ENCODE measurements at places on chromosomes 7 and 10. TPM values are rescaled to one million over a fixed set of nuclear protein-coding genes. Genes with fewer than 3 reads are reported as not detected.

- H3K27me3 ChIP-seq, result no peaks in the 10 kb centered on the region
- H3K27ac ChIP-seq, result no peak overlapping the region
- H3K36me3 ChIP-seq, result no peaks in the 10 kb centered on the region
- peaks cover 11% of the 10 kb centered on the region for H3K4me1 ChIP-seq
Measured at GRCh38 chr10:46239993-46240683, 46.7 kb upstream of the ANTXRL start.

Gene EPO
- not detected for polyA plus RNA-seq

DNA sequence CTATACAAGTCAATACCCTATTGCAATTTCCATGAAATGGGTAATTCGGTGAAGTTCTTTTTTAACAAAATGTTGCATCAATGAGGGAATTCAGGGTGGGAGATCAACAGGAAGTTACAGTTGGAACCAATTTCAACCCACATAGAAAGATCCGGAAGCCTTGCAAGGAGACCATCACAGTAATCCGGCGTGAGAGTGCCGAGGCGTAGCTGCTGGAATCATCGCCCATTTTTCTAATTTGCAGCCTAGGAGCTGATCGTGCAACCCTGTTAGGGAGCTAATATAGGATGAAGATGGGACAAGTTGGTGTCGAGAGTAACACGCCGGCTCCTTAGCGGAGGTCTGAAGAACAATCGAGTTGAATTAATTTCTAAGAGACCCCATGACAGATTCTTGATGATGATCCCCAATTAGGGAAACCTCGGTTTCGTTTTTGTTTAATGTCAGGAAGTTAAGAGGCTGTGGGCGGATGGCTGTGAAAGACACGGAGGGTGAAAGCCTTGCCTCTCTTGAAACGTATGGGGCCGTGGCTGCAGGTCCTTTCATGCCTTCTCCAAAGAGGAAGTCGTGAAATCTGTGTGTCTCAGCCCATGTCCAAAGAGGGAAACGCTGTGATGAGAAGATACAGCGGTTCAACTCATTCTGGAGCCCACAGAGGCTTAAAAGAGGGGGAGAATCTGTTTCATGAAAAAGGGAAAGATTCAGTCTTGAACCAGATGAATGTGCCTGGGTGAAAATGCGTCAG is 51.2 kb upstream of the CARD11 start:
- H3K27ac ChIP-seq, result no peak overlapping the region
- DNase-seq, result no peak
- no peak overlapping the region for H3K4me3 ChIP-seq
- H3K27me3 ChIP-seq, result no peaks in the 10 kb centered on the region
- no peaks in the 10 kb centered on the region for H3K36me3 ChIP-seq

GRCh38 chr10:12279281-12279680 is 70.1 kb upstream of the CAMK1D start:
- no peak overlapping the region for H3K27ac ChIP-seq
- H3K4me1 ChIP-seq, result no peaks in the 10 kb centered on the region

- H3K4me3 ChIP-seq, result no peak overlapping the region
- H3K27me3 ChIP-seq, result no peaks in the 10 kb centered on the region
- no peak for DNase-seq
- no peak overlapping the region for H3K27ac ChIP-seq
Measured at GRCh38 chr10:96275685-96276418, 4.5 kb upstream of the BLNK start.

DNA sequence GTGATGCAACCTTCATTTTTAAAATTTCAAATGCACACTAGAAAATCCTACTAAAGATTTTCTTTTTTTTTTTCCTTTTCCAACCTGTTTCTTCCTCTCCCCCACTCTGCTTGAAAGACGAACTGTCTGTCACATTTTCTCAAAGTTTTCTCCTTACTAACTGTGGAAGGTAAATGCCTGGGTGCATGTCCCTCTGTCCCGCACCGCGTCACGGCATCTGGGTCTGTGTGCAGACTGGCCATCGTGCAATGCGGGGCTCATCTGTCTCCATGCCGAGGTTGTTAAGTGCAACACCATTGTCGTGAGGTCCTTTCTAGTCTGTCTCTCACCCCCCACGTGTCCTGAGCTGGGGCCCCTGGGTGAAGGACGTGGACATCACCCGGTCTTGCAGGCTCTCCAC is 28.4 kb downstream of the PFKFB3 start:
- H3K36me3 ChIP-seq, result peaks cover 84% of the 10 kb centered on the region
- no peak overlapping the region for H3K27ac ChIP-seq
- H3K4me1 ChIP-seq, result no peaks in the 10 kb centered on the region

DNA sequence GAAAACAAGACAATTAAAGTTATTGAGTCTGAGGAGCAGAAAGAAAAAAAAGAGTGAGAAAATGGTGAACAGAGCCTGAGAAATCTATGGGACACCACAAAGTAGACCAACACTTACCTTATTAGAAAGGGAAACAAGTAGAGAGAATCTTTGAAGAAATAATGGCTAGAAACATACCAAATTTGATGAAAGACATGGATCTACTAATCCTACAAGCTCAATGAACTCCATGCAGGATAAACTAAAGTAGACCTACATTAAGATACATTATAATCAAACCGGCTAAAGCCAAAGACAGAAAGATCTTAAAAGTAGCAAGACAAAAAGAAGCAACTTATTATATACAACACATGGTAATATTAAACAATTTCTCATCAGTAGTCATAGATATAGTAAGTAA is 782.3 kb upstream of the GHITM start:
- no peak overlapping the region for H3K4me3 ChIP-seq
- no peak for DNase-seq
- no peaks in the 10 kb centered on the region for H3K4me1 ChIP-seq
- H3K27ac ChIP-seq, result no peak overlapping the region
- H3K27me3 ChIP-seq, result no peaks in the 10 kb centered on the region

DNA sequence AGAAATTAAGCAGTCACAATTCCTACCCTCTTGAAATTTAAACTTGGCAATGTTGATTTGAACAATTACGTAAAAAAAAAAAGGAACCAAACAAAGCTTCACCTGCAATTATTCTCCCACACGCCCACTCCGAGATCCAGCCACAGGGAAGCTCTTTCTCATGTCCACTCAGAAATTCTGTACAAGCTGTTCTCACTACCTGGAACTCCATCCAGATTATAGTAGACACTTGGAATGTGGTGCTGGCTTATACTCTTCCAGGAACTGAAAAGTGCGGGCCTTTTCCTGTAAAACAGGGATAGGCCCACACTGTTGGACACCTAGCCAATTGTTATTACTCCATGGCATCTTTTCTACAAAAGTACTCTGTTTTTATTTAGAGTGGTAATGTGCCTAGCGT is 20.3 kb upstream of the TOMM7 start:
- H3K4me3 ChIP-seq, result no peak overlapping the region
- no peaks in the 10 kb centered on the region for H3K36me3 ChIP-seq
- H3K4me1 ChIP-seq, result peaks cover 4% of the 10 kb centered on the region
- no peak for DNase-seq
- H3K27me3 ChIP-seq, result no peaks in the 10 kb centered on the region

Gene TAS2R3
- not detected for polyA plus RNA-seq

GRCh38 chr7:112182749-112183148 is 23.4 kb downstream of the DOCK4 start:
- H3K27ac ChIP-seq, result no peak overlapping the region
- no peak for DNase-seq
- peaks cover 2% of the 10 kb centered on the region for H3K4me1 ChIP-seq
- no peak overlapping the region for H3K4me3 ChIP-seq
- H3K36me3 ChIP-seq, result no peaks in the 10 kb centered on the region

- H3K27ac ChIP-seq, result no peak overlapping the region
- peaks cover 31% of the 10 kb centered on the region for H3K27me3 ChIP-seq
- H3K4me3 ChIP-seq, result no peak overlapping the region
- H3K4me1 ChIP-seq, result peaks cover 4% of the 10 kb centered on the region
Measured at GRCh38 chr10:6070660-6071059, 8.5 kb upstream of the IL2RA start.

DNA sequence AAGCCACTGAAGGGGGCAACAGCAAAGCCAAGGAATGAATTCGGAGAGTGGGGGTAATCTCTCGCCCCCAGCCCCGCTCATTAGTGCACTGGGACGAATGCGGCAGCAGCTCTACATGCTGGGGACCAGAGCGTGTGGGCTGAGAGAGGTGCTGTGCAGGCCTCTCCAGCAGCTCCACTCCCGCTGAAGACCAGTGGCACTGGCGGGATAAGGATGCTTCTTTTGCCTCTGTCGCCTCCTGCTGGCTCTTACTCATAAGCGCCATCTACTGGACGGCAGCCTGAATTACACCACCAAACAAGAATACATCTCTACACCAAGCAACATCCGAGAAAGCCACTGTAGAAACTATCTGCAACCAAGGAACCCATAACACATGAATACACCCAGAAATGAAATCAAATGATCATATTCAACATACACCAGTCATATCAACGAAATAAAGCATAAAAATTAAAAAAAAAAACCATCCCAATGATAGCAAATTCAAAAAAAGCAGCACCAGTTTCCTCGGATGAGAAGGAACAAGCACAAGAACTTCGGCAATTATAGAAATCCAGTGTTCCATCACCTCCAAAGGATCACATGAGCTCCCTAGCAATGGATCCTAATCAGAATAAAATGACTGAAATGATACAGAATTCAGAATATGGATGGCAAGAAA is 79.0 kb upstream of the TMEM168 start:
- no peaks in the 10 kb centered on the region for H3K27me3 ChIP-seq
- H3K36me3 ChIP-seq, result no peaks in the 10 kb centered on the region
- peaks cover 2% of the 10 kb centered on the region for H3K4me1 ChIP-seq
- DNase-seq, result peak; percentile 28

DNA sequence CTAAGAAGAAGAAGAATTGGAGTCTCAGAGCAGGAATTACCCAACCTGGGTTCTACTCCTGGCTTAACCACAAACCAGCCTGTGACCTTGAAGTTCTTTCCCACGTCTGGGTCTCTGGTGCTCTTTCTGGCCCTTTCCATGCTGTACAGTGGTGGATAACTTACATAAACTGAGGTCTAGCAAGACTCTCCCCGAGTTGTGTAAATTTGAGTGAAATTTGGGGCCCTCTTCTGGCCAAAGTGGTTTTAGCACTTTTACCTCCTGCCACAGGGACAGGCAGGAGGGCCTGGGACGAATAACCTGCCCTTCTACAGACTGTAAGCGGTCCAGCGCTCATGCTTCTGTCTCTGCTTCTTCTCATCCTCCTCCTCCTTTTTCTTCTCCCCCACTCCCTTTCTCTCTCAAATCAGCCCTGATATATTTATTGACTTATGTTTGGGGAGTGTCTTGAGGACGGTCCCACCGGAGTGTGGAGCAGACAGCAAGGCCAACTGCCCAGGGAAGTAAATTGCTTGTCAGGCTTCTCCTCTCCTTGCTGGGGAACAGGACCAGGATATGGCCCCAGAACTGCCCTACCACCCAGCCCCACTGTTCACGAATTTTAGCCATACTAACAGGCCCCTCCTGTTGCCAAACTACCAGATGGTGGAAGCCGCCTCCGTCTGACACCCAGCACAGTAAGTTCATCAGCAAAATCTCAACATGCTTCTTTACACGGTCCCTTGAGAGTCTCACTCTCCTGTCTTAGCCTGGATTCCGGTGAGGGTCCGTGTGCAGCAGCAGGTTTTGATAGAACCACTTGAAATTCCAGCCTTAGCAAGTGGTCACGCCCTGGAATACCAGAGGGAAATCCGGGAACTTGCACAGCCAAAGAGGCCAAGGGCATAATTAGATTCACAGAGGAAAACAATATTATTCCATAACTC is 4.0 kb upstream of the SH3PXD2A start:
- no peak overlapping the region for H3K27ac ChIP-seq
- DNase-seq, result peak; percentile 74
- H3K36me3 ChIP-seq, result no peaks in the 10 kb centered on the region
- no peaks in the 10 kb centered on the region for H3K27me3 ChIP-seq

DNA sequence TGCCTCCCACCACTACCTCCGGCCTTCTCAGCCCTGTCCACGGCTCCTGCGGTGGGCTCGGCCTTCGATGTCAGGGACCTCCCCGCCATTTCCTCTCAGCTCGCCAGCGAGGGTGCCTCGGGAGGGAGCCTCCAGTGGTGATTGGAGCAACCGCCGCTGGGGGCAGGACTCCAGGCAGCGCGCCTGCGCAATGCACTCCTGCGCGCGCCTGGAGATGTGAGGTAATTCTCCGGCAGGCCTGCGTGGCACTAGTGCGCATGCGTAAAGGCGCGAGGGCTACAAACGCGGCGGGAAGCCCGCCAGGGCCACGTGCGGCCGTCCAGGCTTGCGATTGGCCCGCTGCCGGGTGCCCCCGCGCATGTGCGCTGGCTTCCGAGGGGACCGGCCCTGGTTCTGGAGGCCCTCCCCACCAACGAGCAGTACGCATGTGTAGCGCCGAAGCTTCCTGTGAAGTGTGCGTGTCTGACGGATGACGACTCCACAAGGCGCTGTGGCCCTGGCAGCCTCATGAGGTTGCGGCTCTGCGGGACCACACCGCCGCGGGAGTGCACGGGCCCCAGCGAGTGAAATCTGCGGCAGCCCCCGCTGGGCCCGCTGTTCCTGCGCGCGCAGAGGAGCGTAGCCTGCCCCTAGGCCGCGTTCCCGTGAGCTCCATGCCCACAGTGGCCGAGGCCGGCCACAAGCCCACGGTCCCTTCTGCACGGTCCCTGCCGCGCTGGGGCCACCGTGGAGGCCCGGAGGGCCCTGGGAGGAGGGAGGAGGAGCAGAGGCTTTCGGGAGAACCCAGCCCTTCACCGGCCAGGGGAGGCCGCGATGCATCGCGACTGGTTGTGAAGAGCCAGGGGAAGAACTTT is at the start of gene SYCE1:
Gene SYCE1 (minus strand): TSS at position 143 of the 854 bp plus-strand sequence. CDS start 54 bp downstream, at position 89.
- no peak for DNase-seq
- no peak within 1 kb of the TSS for H3K27ac ChIP-seq
- no peaks in the 10 kb centered on the region for H3K27me3 ChIP-seq
- no peaks in the 10 kb centered on the region for H3K36me3 ChIP-seq
- H3K4me1 ChIP-seq, result no peaks in the 10 kb centered on the region

GRCh38 chr7:127905491-127906330 is 125.5 kb downstream of the LRRC4 start:
- H3K27ac ChIP-seq, result no peak overlapping the region
- no peaks in the 10 kb centered on the region for H3K27me3 ChIP-seq
- DNase-seq, result peak; percentile 76
- H3K4me1 ChIP-seq, result peaks cover 20% of the 10 kb centered on the region

Gene PTPRZ1
- polyA plus RNA-seq, result not detected

DNA sequence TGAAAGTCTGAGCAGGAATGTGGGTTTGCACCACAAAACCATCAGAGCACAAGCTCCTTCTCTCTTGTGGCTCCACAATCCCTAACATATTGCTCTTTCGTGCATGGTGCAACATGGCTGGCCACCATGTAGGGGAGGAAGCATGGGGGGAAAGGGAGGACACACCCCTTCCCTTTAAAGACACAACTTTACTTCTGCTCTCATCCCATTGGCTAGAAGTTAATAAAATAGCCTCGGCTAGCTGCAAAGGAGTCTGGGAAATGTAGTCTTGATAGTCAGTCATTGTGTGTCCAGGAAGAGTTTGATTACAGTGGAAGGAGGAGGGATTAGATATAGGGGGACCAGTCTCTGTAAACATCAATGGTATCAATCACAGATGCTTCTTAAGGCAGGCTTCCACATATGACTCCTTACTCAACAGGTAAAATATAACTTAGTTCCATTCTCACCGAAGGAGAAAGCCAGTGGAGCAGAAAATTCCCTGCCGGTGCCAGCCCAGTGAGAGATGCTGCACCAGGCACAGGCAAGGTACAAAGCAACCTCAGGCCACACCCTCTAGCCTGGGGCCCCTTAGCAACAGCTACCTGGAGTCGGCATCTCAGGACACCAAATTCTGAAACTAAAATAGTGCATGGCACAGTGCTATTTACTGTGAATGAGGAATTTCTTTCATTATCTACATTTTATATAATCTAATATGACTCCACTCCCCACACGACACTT is 124.7 kb upstream of the CTBP2 start:
- no peak overlapping the region for H3K27ac ChIP-seq
- no peaks in the 10 kb centered on the region for H3K4me1 ChIP-seq
- no peak overlapping the region for H3K4me3 ChIP-seq
- DNase-seq, result peak; percentile 8
- H3K27me3 ChIP-seq, result peaks cover 11% of the 10 kb centered on the region
- no peaks in the 10 kb centered on the region for H3K36me3 ChIP-seq

- no peak overlapping the region for H3K4me3 ChIP-seq
- DNase-seq, result no peak
- no peaks in the 10 kb centered on the region for H3K36me3 ChIP-seq
Measured at GRCh38 chr7:108134486-108134885, 4.3 kb upstream of the LAMB4 start.

Gene PCDH15
- polyA plus RNA-seq, result not detected
